ENCODE measurements at places on chromosomes 16 and 17.

DNA sequence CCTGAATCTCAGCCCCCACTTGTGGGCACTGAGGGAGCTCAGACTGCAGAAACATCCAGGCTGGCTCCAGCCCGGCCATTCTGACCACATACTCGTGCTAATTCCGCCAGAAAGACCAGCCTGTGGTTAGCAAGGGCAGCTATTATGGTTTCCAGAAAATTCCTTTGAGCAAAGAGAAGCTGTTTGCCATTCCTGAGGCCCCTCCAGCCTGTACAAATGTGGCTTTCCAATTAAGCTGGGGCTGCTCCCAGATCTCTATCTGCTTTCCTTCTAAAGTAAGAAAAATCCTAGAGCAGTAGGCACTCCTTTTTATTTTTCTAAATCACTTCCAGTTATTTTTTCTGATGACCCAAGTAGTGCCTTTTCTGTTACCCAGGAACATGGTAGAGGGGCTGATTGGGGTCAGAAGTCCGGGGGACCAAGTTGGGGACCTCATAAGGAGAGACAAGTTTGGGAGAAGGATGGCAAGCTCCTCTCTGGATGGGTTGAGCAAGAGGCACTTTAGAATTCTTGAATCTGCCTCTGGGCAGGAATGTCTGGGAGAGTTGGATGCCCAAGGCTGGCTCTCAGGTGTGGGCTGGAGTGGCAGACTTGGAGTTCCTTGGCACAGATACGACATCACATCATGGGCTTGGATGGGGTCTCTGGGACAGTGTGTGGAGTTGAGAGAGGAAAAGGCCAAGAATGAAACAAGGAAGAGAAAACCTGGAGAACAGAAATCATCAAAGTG, 83.3 kb upstream of the TNRC6C start:
- peak; percentile 76 for DNase-seq

- DNase-seq = no peak
These were observed 633 bp downstream of the TBC1D16 start for GRCh38 chr17:80034791-80035686.

GRCh38 chr16:6406028-6406427, 926.6 kb upstream of the RBFOX1 start:
- DNase-seq = no peak

GRCh38 chr17:44820631-44821212, 9.4 kb downstream of the GJC1 start:
- DNase-seq = no peak

DNA sequence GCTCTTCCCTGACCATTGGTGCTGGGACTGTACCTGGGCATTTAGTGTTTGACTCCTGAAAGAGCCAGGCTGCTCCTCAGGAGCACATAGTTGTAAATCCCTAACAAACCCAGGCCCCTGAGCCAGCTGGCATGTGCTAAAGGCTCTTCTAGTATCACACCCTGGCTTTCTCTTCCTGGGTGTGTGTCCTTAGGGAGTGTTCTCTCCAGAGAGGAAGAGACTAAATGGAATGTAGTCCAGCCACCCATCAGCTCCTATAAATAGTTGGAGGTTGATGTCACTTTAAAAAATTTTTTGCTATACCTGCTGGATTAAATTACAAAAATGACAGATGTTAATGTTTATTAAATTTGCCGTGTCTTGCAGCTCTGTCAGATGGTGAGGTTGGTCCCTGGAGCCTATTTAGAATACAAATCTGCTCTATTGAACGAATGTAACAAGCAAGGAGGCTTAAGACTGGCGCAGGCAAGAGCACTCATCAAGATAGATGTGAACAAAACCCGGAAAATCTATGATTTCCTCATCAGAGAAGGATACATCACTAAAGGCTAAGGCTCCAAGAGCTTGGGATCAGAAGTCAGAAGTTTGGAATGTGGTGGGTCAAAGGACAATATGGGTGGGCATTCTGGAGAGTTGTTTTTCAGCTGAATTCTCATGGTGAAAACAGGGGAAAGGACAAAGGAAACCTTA, 13.1 kb upstream of the DUSP14 start:
- DNase-seq = no peak

DNA sequence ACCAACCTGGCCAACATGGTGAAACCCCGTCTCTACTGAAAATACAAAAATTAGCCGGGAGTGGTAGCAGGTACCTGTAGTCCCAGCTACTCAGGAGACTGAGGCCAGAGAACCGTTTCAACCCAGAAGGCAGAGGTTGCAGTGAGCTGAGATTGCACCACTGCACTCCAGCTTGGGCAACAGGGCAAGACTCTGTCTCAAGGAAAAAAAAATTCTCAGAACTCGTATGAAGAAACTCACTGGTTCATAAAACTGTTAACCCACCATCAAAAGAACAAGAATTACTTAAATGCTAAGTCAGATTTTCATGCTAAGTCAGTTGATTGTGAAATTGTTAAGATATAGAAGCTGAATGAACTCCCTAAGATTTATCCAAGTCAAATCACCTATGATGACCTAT, 31.3 kb downstream of the SLC39A11 start:
- no peak for DNase-seq

DNA sequence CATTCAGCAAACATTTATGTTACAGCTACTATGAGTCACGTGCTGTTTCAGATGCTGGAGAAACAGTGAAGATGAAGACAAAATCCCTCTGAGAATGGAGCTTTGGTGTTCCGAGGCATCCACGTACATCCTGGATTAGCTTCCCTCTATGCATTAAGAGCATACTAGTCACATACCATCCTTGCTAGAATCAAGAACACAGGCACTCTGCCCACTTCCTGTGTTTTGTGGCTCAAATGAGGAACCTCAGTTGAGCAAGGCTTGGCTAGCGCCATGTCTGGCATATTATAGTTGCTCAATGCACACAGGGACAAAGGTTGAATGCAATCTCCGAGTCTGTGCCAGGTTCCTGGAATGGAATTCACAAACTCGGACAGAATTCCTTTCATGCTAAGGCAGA, 297.5 kb downstream of the XYLT1 start:
- DNase-seq = peak; percentile 33

- DNase-seq = no peak
These were observed 52.5 kb downstream of the ZNF778 start for GRCh38 chr16:89269805-89270665.

DNA sequence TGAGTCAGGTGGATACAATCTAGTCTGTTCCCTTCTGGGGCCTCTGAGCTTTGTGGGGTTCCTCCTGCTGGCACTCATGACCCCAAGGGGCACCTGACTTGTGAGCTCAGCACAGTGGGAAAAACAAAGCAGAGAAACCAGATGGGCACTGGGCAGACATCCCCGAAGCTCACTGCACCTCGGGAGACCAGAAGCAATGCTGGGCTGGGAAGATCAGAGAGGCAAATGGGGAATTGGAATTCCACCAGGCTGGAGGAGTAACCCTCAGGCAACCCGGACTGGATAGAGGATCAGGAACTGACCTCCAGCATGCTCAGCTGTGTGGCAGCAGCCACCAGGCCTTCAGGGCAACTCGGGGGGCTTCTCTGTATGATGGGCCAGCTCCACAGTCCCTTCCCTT, 50.3 kb downstream of the ABCC12 start:
- no peak for DNase-seq

- DNase-seq = no peak
These were observed 5.0 kb downstream of the ACSF2 start for GRCh38 chr17:50430821-50431618.

GRCh38 chr17:27862004-27862403, 31.2 kb downstream of the LYRM9 start:
- DNase-seq = no peak

DNA sequence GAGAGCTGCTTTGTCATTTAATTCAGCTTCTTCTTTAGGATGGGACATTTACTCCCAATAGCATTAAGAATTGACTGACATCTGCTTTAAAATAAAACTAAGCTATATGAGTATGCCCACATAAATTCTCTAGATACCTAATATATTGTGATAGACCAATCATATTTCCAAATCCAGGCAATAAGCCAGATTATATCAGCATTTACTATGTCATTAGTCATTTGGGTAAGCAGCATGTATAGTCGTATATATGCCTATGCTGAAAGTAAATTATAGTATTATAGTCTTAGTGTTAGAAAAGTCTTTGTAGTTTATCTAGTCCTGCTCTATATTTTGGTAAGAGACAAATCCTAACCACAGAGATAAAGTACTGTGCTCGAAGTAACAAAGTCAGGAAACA, 958.1 kb downstream of the KCNJ2 start:
- no peak for DNase-seq

DNA sequence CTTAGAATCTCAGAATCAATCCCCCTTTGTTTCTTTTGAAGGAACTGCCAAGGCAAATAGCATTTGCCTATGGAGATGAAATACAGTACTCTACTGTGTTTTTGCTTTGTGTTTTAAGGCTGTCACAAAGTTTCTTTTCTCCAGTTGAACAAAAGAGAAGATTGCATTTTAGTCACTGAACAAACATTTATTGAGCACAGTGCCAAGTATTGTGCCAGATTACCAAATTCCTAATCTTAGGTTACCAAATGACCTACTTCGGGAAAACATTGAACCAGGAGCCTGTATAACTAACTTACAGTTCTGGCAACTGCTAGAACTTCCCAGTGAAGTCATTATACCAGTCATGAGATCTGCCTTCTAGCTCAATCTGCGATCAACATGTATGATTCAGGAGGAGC, 3.0 kb upstream of the UBB start:
- no peak for DNase-seq

Data from left hindlimb (tissue), 1 donor.